ENCODE measurements at places on chromosomes 16 and 17. TPM values are rescaled to one million over a fixed set of nuclear protein-coding genes. Genes with fewer than 3 reads are reported as not detected.

GP1BA gene
- total RNA-seq: not detected

TNFRSF13B gene
- total RNA-seq: not detected

CCL18 gene
- total RNA-seq: not detected

PRRT2 gene
- total RNA-seq: 0.60 TPM

PHOSPHO1 gene
- not detected for total RNA-seq

TNRC6A gene
- 21.9 TPM for total RNA-seq

NPIPB12 gene
- 6.3 TPM for total RNA-seq

CLEC18A gene
- 0.10 TPM for total RNA-seq

ARHGAP44 gene
- 1.00 TPM for total RNA-seq

EME1 gene
- 24.4 TPM for total RNA-seq

DNA sequence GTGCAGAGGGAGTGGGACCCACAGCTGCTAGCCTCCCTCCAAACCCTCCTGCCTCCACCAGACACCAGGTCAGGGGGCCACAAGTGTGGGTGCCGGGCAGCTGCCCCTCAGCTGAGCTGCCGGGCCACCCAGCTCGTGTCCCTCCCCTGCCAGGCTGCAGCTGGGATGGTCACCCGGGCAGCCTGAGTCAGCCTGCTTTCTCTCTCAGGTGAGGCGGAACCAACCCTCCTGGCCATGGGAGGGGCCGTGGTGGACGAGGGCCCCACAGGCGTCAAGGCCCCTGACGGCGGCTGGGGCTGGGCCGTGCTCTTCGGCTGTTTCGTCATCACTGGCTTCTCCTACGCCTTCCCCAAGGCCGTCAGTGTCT lies 6.9 kb downstream of the SLC16A3 start:
- no peak for DNase-seq

DNA sequence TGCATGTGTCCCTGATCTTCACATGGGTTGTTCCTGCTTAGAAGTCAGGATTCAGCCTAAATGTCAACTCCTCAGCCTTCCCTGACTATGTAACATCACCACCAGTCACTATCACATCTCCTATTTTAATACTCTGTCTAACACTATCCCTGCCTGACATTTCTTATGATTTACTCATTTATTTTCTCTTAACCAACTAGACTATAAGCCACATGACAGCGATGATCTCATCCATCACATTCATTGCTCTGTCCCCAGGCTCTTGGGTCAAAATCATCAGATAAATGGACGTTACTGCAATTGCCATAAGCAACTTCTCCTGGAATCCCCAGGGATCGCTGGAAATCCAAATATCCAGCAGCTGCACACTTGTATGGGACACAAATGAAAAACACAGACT lies 15.7 kb downstream of the CDRT4 start:
- DNase-seq: no peak

GRCh38 chr16:56800355-56800754 lies 64.7 kb upstream of the SLC12A3 start:
- DNase-seq: no peak

GRCh38 chr16:48433116-48433849 lies 48.1 kb upstream of the SIAH1 start:
- DNase-seq: no peak

GRCh38 chr16:88050952-88051660 lies 99.9 kb downstream of the BANP start:
- DNase-seq: no peak

DNA sequence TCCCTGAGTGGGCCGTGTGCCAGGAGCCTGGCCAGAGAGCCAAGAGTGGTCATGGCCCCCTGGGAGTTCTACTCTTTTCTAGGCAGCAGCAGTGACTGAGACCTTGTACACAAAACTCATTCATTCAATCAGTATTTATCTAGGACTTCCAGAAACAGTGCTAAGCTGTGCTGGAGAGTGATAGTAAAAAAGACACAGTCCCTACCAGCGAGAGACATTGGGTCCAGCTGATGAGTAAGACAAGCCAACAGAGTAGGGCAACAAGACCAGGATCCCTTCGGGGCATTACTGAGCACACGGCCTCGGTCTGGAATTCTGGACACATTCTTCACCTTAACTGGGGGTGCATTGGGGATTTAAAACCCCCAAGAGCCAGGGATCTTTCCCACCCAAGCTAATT lies 20.2 kb downstream of the CBX4 start:
- DNase-seq: no peak

DNA sequence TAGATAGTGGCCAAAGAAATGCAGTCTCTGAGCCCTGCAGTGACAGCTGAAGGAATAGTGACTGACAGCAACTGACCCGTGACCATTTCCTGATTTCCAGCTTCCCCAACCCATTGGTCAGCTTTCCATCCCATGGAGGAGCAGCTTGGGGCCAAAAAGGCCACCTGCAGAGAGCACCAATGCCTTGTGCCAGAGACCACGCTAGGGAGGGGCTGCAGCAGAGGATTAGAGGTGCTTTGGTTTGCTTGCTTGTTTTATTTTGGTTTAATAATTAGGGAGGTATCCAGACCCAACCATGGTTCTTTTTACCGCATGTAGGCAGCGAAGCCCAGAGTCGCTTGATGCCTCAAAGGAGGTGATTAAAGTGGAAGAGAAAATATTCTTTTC lies 61.3 kb upstream of the SIAH1 start:
- no peak for DNase-seq

DNA sequence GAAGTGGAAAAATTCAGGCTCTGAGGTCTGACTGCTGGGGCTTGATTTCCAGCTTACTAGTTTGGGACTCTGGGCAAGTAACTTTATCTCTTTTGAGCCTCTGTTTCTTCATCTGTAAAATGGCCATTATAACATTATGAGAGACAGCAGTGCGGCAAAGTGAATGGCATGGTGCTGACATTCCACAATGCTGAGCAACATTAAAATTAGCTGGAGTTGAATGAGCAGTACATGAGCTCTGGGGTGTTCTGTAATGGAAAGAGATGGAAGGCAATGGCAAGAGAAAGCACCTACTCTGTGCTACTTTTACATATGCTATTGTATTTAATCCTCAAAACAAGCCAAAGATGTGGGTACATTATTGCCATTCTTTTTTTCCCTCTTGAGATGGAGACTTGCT lies 535.7 kb upstream of the CDH11 start:
- no peak for DNase-seq

DNA sequence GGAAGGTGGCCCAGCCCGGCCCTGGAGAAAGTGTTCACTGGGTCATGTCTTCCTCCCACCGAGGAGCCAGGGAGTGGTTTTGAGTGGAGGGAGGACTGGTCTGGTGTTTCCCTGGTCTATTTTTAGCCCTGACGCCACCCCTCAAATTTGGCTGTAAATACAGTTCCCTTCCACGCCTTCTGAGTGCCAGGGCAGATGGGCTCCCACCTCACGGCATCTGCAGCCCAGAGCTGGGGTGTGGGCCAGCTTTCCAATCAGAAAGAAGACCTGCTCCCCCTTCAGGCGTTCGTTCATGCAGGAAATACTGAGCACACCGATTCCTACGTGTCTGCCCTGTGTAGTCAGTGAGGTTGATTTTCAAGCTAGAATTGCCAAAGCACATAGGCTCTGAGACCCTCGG lies 53.7 kb downstream of the SNX20 start:
- no peak for DNase-seq

- peak; percentile 21 for DNase-seq
Measured at GRCh38 chr17:41492771-41493170, 3.1 kb upstream of the KRT36 start.

- no peak for DNase-seq
Measured at GRCh38 chr17:45043813-45044540, 7.5 kb downstream of the DCAKD start.

- DNase-seq: peak; percentile 37
Measured at GRCh38 chr17:50807009-50807408, 28.4 kb upstream of the WFIKKN2 start.

DNA sequence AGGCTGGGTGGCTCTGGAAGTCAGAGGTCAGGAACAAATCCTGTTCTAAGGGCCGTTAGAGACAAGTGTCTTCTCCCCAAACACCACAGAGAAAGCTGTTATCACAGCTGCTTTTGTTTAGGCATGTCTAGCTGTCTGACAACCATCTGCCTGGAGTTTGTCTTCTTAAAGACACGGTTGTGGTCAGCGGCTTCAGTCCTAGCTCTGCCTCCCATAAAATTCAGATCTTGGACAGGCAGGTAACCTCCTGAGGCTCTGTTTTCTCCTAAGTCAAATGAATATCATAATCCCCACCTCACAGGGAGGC lies 2.3 kb upstream of the ITGA3 start:
- no peak for DNase-seq

Data from HT1080 (cell line).